ENCODE measurements at places on chromosomes 6 and 20.

DNA sequence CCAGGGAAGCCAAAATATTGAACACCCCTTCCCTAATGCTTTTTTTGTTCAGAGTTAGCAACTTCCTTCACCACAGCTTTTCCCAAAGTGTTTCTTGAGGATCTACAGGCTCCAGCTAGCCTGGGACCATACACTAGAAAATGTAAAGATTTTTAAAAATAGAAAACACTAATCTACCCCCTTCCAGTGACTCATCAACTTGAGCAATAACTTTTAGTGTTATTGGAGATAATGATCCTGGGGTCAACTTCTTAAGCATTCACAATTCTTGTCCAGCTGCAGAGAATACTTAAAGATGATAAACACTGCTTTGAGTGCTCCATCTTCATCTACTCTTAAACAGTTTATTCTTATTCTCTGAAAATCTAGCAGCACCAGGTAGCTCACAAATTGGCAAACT is 131.6 kb downstream of the COL9A1 start:
- DNase-seq, result no peak

DNA sequence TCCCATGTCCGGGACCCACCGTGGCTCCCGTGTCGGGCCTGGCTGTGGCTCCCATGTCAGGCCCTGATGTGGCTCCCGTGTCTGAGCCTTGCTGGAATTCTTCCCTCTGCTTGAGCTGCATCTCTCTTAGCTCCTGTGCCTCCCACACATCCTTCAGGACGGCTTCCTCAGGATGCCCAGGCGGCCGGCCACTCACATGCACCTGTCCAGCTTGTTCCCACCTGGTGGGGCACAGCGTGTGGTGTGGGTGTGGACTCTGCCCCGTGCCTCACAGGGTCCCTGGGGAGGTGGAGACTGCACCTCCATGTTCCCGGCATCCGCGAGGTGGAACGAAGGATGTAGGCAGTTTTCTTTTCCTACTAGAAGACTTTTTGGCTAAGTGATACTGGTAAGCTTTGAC is 170.7 kb downstream of the SMOC2 start:
- no peak for DNase-seq

DNA sequence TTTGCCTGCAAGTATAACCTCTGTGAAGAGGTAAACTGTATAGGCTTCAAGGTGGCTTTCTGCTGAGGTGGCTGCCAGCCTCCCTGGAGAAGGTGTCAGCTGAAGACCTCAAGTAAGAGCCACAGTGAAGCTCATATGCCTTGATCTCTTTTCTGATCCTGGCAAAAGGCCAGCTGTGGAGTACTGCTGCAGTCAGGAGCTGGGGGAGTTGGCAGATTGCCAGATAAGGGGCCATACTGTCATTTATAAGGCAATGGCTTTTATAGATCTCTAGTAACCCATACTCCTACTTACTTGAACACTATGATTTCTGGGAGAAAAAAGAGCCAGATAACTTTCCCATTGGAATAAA is 8.8 kb upstream of the CEP85L start:
- DNase-seq, result peak; percentile 69

DNA sequence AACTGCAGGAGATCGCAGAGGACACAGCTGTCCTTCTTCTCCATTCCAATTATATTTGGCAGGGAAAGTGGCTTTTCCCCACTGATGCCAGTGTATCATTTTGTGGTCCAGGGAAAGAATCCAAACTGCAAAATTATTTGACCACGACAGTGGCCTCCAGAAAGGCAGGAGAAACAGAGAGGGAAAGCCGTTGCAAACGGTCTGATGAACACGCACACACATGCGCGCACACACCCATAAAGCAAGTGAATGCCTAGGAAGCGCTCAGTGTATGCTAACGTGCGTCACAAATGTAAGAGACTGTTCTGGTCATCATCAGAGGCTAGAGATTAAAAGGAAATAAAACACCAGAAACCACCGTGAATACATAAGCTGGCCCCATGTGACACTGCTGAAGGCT is 54.0 kb downstream of the NPEPL1 start:
- no peak for DNase-seq

Measured in central memory CD4-positive, alpha-beta T cell (primary cell).